ENCODE measurements at places on chromosomes 11 and 22.

DNA sequence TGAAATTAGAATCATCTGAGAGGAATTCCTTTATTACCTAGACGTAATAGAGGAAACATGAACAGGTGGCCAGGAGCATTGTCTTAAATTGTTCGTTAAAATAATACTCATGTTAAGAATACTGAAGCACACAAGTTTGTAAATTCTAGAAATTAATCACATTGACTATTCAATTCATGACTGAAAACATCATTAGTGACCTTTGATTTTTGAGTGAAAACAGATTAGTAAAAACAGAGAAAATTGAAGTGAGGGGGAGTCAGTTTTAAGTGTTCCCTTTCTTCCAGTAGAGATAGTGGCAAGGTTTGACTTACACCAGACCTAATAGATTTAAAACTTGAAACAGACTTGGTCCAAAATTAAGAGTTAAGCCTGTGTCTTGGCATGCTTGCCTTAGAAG lies 1.4 kb downstream of the ZFP91 start:
- no peak for DNase-seq

- DNase-seq = no peak
These were observed 39.7 kb downstream of the ADAMTS15 start for GRCh38 chr11:130487924-130488815.

DNA sequence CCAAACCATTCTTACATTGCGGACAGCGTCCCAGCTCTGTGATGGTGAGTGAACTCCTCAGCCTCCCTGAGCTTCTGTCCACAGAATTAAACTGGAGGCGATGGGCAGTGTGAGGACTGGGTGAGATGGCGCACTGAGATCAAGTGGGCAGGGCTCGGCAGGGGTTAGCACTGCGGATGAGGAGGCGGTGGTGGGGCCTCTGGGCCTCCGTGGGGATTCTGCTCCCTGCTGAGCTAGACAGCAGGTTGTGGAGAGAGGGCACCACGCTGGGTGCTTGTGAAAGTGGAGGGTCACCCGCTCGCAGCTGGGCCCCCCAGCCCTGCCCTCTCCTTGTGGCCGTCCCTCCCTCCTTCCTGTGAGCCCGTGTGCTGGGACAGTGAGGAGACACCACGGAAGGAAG lies 25.6 kb upstream of the PARVG start:
- no peak for DNase-seq

DNA sequence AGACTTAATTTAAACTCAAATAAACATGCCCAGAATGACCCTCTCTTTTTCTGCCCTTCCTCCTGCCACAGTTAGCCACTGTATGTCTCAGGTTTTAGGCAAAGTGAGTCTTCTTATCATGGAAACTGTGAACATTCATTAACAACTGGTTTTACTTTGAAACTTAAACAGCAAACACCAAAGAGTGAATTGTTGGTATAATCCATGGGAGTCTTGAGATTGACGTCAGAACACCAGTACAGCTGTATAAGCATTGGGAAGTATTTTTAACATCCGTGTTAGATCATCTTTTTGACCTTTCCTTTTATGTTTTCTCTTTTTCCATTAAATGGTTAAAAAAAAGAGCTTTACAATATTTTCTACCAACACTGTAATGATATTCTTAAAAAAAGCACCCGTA lies 38.9 kb downstream of the ARHGEF12 start:
- no peak for DNase-seq

All from activated B cell treated with CpG ODN at 0.5 μM for 24 hours (primary cell).